ENCODE measurements at places on chromosomes 2 and 18.
A peak's percentile ranks its signal among the peaks of the same experiment; 100 is the strongest.

- no peak for DNase-seq
These were observed 76.6 kb upstream of the ZNF516 start for GRCh38 chr18:76571689-76572088.

DNA sequence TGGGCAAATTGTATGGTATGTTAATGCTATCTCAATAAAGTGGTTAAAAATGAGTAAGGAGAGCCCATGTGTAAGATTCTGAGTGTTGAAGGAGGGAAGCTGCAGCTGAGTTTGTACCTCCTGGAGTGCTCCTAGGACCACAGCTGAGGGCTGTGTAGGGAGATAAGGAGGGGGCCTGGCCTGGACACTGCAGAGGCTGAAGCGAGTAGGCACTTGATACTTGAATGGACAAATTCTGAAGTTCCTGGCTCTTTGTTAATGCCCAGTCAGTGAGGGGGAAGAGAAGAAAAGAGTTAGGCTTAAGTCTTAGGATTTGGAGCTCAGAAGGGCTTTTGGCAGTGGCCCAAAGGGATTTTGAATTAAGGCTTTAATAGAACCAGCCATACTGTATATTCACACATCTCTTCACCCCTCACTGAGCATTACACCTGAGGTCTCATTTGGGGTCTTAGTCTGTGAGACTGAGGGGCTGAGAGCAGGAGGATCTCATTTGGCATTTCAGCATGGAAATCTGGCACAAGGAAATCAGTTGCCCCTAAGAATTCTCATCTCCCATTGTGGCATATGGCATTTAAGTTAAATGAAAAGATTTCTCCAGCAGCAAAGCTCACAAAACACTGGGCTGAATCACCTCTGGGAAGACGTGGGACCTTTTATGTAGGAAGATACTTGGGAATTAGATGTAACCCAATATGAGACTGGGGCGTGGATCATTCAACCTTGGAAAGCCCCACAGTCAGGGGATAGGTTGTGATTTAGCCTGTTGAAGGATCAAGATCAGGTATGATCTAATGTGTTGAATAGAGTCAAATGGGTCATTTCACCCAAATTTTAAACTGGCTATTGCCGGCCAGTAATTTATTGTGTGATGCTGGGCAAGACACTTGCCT, 46.8 kb downstream of the LIPG start:
- no peak for DNase-seq

- peak; percentile 28 for DNase-seq
These were observed 110.4 kb upstream of the RAB27B start for GRCh38 chr18:54717673-54718407.

- DNase-seq: no peak
These were observed 271.0 kb upstream of the HS6ST1 start for GRCh38 chr2:128589681-128590080.

- no peak for DNase-seq
These were observed 284.7 kb upstream of the PKDCC start for GRCh38 chr2:41763141-41763540.

DNA sequence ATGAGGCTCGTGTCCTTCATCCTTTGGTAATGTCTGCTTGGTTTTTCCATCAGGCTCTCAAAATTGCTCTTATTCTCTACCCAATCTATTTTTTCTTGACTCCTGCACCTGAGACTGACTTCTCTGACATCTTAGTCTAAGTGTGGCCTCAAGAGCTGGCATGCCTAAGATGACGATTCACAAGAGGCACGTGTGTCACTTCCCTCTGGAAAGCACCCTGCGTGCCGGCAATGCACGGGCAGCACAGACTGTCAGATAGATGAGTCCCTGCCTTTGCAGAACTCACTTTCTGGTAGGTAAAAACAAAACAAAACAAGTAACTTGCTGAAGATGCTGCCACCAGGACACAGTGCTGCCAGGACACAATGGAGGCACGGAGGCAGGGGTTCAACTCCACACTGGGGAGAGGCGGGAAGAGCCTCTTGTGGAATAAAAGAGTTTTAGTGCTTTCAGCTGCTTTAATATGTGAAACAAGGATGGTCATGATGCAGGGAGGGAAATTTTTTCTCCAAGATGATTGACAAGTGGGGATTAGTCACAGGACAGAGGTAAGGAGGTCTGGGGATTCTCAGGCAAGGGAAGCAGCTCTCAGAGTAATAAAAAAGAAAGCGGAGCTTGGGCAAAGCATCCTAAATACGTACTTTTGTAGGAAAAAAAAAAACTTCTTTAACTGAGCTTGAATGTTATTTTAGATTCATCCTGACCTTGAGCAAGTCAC, 27.3 kb downstream of the CYB5A start:
- DNase-seq: peak; percentile 71

- peak; percentile 26 for DNase-seq
These were observed 601.1 kb downstream of the ARHGAP15 start for GRCh38 chr2:143730155-143730952.

DNA sequence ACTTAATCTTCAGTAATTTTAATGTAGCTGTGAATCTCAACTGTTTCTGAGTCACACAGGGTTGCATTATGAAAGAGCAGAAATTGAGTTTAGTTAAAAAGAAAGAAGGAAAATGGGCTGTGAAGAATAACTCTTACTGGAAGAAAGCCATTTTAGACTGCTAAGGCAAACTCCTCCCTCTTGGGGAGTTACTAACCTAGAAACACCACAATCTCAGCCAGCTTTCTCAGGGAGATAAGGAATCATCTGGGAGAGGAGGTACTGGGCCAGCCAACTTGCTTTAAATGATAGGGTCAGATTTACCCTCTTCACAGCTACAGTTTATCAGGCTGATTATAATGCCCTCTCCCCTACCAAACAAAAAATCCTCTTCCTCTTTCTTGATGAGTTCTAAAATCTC, 119.5 kb downstream of the CCDC148 start:
- no peak for DNase-seq

GRCh38 chr2:136284226-136285119, 166.5 kb upstream of the CXCR4 start:
- DNase-seq: no peak

GRCh38 chr2:140472676-140473075, 1658.1 kb downstream of the LRP1B start:
- DNase-seq: no peak

- DNase-seq: peak; percentile 26
These were observed 176.1 kb upstream of the ZFP36L2 start for GRCh38 chr2:43402452-43402937.

DNA sequence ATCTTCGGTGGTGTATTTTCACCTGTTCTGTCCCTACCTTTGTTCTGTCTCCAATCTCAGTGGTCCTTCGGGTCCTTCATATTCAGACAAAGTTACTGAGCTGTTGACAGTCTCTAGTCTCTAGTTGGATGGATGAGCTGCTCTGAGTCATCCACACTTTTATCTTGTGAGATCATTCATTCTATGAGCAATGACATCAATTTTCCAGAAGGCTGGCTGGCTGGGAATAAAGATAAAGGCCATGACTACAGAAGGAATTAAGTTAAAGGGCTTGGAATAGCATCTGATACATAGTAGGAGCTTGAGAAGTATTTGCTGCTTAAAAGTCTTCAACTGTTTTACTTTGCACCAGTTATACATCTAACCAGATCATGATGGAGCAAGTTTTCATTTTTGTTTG, 43.1 kb upstream of the SLC39A10 start:
- no peak for DNase-seq

DNA sequence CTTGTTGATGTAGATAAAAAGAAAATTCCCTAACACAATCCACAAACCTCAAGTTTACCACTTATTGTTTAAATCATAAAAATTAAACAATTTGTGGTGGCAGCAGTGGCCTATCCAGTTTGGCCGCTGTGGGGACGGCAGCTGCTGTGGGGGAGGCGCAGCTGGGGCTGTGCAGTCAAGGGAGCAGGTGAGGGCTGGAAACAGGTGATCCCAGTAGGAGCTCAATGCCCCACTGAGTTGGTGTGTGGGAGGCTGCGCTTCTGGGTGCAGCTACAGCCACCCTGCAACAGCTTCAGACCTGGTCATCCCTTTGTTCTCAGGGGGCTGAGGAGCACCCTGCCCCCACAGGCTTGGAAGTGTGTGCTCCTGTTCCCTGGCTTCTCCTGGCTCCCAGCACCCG, 266.0 kb upstream of the FSIP2 start:
- no peak for DNase-seq

- DNase-seq: no peak
These were observed 4.7 kb downstream of the EPG5 start for GRCh38 chr18:45962461-45962860.

- DNase-seq: no peak
These were observed 35.6 kb downstream of the ARL5A start for GRCh38 chr2:151792589-151792988.

DNA sequence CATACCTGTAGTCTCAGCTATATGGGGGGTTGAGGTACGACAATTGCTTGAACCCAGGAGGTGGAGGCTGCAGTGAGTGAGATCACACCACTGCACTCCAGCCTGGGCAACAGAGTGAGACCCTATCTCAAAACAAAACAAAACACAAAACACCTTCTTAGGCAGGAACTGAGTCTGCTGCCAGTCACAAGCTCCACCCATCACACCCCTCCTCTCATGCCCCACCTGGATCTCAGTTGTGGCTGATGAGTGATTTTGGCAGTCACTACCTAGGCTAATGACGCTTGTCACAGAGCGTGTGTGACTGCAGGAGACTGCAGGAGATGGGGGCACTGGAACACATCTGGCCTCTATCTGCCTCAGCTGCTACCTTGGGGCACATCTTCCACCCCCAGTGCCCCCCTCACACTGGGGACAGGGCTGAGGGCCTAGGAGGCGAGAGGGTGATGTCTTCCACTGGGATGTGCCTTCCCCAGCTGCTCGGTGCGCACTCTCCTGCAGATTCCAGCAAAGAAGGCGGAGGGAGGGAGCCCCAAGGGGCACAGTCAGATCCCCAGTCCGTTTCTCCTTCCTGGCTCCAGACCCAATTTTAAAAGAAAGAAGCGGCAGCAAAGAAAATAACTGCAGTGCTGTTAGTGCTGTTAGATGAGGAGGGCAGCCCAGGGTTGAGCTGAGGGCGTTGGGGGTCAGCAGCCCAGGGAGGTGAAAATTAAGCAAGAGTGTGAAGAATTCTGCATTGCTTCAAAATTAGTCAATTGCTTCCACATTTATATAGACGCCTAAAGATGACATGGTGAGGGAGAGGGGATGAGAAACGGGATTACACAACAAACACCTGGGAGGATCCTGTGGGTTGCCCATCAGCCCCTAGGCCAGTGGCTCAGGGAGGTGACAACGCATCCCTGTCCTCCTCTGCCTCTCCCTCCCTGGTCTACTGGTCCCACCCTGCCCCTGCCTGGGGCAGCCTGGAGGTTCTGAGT, 143.6 kb upstream of the HAAO start:
- no peak for DNase-seq

DNA sequence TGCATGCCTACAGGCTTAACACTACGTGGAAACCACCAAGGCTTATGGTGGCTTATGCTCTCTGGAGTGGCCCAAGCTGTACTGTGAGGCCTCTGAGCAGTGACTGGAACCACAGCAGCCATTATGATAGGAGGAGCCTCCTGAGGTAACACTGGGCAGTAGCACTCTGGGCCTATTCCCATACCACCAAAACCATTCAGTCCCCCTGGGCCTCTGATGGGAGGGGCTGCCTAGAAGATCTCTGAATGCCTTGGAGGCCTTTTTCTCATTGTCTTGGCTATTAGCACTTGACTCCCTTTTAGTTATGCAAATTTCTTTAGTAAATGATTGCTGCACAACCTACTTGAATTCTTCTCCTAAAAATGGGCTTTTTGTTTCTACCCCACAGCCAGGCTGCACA, 985.0 kb downstream of the DPP10 start:
- DNase-seq: no peak

- DNase-seq: peak; percentile 54
These were observed 96.2 kb upstream of the B3GNT7 start for GRCh38 chr2:231299267-231299666.

DNA sequence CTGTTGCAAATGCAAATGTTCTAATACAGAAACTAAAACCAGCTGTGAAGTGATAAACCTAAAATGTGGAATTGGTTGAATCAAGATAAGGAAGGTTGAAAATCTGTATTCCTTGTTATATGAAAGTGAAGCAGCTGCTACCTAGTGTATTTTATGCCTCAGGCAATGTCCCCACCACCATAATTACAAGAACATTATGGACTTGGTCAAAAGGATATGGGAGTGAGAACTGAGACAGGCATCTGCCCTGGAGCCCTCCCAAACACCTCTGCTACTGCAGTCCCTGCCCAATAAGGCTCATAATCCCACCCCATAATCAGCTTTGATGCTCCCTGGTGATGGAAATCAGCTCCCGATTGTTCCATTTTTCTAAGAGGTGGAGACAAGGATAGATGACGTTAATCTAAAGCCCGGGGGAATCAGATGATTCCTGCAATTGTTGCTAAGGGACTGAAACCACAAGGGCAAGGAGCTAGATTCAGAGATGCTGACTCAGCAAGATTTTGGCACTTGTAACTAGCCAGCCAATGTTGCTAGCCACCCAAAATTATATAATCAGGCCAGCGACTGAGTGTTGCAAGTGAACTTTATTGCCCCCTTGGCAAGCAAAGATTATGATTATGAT, 69.5 kb downstream of the EVA1A start:
- DNase-seq: no peak

GRCh38 chr2:11129598-11130449, 25.4 kb upstream of the SLC66A3 start:
- peak; percentile 82 for DNase-seq

- no peak for DNase-seq
These were observed 6.8 kb upstream of the PDK1 start for GRCh38 chr2:172549131-172549530.

DNA sequence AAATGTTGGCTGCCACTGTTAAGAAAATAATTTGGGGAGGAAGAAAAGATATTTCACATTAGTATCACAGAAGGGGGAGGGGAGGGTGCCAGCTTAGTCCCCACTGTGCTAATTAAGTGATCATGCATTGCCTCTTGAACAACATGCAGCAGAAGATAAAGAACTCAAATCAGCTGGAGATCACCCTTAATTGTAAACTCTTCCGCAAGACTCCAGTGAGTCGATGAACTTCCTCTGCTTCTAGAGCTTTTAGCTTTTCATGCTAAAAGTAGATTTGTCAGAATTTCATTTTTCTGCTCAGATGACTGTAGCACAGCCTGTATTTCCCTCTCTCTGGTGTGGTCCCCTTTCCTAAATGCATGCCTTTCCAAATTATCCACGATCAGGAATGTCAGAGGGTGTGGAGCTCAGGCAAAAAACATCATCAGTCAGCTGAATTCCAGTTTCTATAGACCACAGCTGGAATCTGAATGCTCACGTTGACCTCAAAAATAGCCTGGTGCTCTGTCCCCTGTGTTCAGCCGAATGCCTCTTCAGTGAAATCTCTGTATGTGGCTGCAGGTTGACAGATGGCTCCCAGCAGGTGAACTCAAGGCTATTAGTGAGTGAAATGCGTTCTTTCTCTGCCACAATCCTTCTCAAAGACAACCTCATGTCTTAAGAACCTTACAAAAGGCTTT, 156.8 kb upstream of the UNC80 start:
- no peak for DNase-seq

- peak; percentile 67 for DNase-seq
These were observed 95.9 kb upstream of the MBOAT2 start for GRCh38 chr2:9099341-9099751.

Measured in GM13976 (cell line).